ENCODE measurements at places on chromosomes 1 and 21.
A peak's percentile ranks its signal among the peaks of the same experiment; 100 is the strongest.

- peak; percentile 90 for DNase-seq
Measured at GRCh38 chr1:109640285-109640865, 15.5 kb upstream of the GSTM4 start.

- no peak for DNase-seq
Measured at GRCh38 chr1:19453741-19454201, 31.6 kb downstream of the CAPZB start.

DNA sequence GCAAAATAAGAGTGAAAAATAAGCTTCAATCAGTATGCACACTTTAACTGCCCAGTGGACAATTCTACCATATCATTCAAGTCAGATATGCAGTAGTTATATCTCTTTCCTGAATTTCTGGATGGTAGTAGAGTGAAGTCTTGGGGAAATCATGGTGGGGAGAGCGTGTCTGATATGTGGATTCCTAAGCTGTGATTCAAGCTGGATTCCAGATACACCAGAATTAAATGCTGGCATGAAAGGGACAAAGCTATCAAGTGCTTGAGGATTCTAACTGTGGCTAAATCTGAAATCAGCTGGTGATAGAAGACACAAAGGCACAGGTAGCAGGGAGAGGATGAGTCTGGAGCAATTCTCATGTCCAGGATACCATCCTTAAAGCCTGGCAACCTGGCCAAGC lies 323.5 kb downstream of the DUSP10 start:
- no peak for DNase-seq

- no peak for DNase-seq
Measured at GRCh38 chr21:28883931-28884330, 108.7 kb downstream of the LTN1 start.

DNA sequence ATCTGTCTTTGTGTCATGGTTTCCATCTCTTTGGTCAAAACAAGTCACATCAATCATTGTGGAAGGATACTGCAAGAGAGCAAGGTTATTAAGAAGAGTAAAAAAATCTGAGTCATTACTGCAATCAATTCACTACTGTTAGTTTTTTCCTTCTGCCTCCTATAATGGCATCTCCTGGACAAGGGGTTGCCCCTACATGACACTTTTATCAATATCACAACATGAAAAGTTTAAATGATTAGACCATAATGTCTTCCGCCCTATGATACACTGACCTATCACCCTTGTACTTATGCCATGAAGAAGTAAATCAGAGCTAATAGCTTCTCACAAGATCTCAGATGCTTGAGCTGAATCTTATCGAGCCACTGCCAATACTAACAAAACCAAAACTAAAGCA lies 223.9 kb downstream of the KCNK2 start:
- DNase-seq, result no peak

- peak; percentile 98 for DNase-seq
Measured at GRCh38 chr1:26431979-26432695, at the start of gene DHDDS. DHDDS (plus strand) TSS chr1:26432321; CDS start chr1:26432946, 625 bp downstream.

DNA sequence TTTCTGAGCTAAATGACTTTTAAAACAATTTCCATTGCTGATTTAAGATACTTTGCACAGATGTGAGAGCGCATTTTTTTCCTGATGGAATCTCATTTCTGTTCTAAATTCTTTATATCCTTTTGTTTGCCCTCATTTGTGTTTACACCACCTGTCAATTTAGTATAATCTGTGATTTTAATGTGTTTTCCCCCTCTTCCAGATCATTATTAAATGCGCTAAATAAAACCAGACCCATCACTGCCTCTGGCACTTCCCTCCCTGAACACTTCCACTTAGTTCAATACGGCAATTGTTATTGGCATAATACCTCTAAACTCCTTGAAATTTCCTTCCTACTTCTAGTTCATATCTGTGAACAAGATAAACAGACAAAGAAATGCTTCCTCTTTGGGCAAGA lies 186.9 kb upstream of the ADGRL2 start:
- DNase-seq, result no peak

DNA sequence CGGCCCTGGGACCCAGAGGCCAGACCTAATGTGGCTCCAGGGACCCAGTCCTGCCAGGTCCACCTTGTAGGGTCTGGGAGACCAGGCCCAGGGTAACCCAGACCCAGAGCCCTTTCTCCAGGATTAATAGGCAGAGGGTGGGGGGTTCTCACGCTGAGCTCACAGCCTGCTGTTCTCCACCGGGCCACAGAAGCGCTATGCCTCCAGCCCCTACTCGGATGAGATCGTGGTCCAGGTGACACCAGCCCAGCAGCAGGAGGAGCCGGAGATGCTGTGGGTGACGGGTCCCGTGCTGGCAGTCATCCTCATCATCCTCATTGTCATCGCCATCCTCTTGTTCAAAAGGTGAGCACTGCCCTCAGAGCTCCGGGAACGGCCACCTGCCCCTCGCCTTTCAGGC lies 43.3 kb upstream of the KDM4A start:
- no peak for DNase-seq

DNA sequence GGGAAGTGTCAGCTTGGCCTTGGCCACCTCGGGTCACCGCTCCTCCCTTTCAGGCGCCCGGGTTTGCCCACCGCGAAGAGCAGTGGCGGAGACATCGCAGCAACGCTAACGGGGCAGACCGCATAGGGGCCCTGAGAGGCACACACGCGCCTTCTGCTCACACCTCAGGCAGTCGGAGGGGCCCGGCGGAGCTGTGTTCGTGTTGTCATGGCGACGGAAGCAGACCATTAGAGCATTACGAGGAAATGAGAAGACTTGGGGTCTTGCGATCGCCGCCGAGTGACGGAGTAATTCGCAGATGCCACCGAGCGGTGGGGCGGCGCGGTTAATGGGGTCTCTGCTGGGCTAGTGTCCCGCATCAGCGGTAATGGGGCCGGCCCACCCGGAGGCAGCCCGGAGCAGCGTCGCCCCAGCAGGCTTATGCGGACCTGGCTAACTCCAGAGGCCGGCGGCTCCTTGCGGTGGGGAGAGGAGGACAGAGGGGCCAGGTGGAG lies 144.1 kb downstream of the TNR start:
- DNase-seq, result no peak

GRCh38 chr1:93770640-93771039 lies 89.0 kb upstream of the BCAR3 start:
- no peak for DNase-seq

DNA sequence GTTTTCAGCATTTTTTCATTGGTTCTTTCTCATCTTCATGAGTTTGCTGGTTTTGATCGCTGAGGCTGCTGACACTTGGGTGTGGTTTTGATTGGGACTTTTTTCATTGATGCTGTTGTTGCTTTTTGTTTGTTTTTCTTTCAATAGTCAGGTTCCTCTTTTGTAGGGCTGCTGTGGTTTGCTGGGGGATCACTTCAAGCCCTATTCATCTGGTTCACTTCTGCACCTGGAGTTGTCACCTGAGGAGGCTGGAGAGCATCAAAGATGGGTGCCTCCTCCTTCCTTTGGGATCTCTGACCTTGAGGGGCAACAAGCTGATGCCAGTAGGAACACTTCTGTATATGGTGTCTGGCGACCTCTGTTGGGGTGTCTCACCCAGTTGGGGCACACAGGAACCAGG lies 1279.9 kb upstream of the TMPRSS15 start:
- no peak for DNase-seq

DNA sequence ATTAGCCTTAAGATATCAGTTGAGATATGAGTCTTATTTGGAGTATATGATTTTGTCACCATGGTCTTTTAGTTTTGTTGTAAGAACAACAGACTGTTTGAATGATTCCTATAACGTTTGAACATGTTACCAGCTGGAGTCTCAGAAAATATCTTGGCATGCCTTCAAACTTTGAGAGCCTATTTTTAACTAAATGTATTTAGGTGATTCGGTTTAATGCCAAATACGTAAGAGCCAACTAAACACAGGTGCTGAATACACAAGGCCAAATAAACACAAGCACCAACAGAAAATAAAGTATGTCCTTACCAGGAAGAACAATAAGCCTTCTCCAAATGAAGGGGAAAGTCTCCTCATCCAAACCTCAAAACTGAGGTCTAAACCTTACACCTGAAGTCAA lies 48.6 kb downstream of the PRKACB start:
- DNase-seq, result no peak

DNA sequence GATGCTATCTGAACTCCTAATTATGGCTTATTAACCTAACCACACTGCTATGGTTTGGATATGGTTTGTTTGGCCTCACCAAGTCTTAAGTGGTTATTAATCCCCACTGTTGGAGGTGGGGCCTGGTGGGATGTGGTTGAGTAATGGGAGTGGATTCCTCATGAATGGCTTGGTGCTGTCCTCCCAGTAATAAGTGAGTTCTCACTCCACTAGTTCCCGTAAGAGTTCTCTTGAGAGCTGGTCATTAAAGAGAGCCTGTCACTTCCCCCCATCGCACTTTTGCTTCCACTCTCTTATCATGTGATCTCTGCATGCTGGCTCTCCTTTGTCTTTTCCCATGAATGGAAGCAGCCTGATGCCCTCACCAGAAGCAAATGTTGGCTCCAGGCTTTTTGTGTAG lies 328.8 kb downstream of the PLA2G4A start:
- DNase-seq, result no peak

DNA sequence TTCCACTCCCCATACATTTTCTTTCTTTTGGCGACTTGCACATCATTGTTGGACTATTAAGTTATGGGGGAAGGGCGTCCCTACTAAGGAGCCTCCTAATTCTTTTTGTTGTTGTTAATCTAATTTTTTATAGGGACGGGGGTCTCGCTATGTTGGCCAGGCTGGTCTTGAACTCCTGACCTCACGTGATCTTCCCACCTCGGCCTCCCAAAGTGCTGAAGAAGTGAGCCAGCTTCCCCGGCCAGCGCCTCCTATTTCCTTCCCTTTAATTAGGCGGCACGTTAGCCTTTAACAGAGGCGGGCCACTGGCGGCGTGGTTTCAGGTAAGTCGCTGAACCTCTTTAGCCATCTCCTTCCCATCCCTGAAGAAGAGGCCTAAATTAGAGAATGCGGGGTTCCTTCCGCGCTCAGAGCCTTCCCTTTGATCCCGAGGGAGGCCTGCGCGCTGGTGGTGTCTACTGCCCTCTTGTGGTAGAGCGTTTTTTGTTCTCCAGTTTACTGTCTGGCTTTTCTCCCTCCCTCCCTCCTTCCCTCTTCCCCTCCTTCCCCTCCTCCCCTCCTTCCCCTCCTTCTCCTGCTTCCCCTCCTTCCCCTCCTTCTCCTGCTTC lies 38.1 kb downstream of the TNFRSF9 start:
- DNase-seq, result peak; percentile 78

- no peak for DNase-seq
Measured at GRCh38 chr1:6023346-6023745, 22.3 kb upstream of the KCNAB2 start.

GRCh38 chr1:199319341-199319740 lies 680.5 kb downstream of the PTPRC start:
- no peak for DNase-seq

GRCh38 chr1:108113496-108113895 lies 86.6 kb downstream of the SLC25A24 start:
- no peak for DNase-seq

DNA sequence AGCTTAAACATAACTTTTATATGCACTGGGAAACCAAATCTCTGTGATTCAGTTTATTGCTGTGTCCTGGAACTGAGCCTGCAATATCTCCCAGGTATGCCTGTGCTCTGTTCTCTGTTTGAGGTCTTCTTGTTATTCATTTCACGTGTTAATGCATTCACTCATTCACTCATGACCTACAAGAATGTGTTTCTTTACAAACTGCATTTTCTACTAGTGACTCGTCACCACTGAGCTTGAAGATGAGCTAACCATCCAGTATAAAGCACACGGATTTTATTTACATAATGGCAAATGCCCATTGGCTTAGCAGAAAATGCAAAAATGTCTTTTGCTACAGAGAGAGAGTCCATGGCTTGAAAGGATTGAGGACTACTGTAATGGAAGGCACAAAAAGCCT lies 75.0 kb upstream of the DUSP10 start:
- DNase-seq, result no peak

DNA sequence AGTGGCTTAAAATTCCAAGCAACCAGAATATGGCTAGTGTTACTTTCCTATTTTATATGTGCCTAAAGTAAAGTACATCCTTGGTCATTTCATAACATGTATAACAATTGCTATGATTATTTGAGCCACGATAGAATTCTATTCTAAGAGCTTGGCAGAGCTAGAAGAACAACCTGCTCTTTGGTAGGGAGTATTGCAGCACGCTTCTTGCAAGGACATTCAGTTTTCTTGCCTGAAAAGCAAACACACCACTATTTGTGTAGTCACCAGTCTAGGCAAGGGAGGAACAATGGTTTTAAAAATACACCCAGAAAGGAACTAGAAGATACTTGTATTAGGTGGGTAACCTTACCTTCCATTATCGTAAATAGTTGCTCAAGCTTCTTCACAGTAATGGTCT lies 51.5 kb downstream of the CNST start:
- no peak for DNase-seq

GRCh38 chr1:107545056-107545577 lies 404.3 kb downstream of the NTNG1 start:
- no peak for DNase-seq

GRCh38 chr1:169363046-169363730 lies 4.4 kb downstream of the NME7 start:
- DNase-seq, result no peak

DNA sequence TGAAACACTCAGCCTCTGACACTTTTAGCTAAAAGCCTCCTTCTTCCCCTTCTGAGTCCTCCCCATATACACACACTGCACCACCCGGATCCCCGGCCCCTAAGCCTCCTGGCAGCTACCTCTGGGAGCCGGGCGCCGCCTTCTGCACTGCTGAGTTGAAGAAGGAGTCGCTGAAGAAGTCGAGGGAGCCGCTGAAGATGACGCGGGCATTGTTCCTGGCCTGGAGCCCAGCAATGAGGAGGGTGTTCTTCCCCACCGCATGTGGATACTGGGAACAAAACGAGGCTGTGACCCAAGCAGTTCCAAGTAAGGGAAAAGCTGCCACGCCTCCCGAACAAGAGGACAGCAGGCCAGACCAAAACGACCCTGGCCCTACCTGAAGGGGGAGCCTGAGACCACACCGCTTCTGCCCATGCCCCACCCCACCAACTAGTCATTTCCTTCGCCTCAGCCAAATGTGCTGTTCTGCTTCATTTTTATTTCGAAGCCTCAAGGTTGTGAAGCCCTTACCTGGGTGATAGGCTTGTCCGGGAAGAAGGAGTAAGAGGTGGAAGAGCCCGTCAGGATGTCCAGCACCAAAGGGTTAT lies 7.0 kb downstream of the DDOST start:
- no peak for DNase-seq

DNA sequence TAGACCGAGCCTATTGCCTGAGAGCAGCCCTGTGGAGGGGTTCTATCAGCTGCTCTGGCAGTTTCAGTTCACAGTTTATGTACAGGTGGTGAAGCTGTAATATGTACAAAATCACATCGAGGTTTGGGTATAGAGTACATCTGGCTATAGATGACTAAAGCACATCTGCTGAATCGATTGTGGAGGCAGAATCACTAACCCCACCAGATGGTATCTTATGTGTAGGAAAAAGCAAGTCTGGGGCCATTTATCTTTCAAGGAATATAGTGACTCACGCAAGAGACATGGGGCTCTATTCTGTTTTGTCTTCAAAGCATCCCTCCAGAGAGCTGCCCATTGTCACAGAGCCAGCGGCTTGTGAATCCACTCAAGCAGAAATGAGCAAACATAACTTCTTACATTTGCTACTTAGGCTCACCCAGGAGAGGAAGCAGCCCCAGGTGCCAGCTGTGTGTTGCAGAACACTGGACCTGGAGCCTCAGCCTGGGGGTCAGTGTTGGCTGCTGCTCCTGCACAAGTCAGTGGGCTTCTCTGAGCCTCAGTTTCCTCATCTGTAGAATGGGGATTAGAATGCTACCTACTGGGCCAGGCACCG lies 21.3 kb downstream of the MIIP start:
- DNase-seq, result no peak

GRCh38 chr1:179090522-179090921 lies 8.7 kb downstream of the TOR3A start:
- DNase-seq, result no peak

Data from mucosa of gallbladder (tissue), 1 donor.